ENCODE measurements at places on chromosomes 7 and 10. TPM values are rescaled to one million over a fixed set of nuclear protein-coding genes. Genes with fewer than 3 reads are reported as not detected.

DNA sequence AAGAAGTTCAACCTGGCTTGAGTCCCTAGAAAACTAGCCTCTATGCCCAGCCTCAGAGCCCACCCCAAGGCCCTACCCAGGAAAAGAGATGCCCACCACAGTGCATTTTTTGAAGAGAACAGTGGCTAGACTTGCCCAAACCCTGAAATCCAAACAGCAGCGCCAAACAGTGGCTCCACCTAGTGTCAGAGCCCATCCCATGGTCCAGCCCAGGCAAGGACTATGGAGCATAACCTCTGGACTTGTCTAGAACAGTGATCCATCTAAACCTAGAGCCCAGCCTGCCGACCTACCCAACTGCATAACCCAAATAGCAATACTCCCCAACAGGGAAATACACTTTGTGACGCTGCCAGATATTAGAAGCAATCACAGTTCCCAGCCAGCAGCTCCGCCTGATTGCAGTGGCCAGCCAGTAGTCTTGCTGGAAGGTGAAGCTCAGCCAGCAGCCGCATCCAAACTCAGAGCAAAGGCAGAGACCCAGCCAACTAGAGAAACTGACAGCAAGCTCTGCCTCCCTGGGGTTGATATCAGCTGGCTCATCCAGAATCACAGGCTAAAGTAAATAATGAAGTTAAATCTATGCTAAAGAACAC, 44.5 kb downstream of the HBP1 start:
- no peaks in the 10 kb centered on the region for H3K36me3 ChIP-seq
- no peaks in the 10 kb centered on the region for H3K4me1 ChIP-seq

- H3K4me1 ChIP-seq, result no peaks in the 10 kb centered on the region
- H3K27me3 ChIP-seq, result no peaks in the 10 kb centered on the region
- no peak overlapping the region for H3K27ac ChIP-seq
- no peak overlapping the region for H3K4me3 ChIP-seq
- DNase-seq, result no peak
- no peaks in the 10 kb centered on the region for H3K36me3 ChIP-seq
These were observed 27.0 kb downstream of the SP4 start for GRCh38 chr7:21454906-21455305.

DNA sequence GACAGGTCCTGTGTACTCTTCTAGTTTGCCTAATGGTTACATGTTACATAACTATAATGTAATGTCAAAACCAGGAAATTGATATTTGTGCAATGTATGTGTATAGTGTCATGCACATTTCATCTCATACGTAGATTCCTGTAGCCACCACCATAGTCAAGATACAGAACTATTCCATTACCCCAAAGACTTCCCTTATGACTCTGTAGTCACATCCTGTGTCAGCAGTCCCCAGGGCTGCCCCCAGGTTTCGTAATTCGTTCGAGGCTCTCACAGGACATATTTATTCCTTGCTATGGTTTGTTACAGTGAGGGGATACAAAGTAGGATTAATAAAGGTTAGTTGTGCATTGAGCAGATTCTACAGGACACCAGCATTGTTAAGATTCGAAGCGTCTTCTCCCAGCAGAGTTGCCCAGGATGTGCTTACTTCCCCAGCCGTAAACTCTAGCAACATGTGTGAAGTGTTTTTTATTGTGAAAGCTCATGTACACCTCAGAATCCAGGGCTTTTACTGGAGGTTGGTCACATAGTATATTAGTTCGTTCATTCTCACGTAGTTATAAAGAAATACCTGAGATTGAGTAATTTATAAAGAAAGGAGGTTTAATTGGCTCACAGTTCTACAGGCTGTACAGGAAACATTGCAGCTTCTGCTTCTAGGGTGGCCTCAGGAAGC, 18.6 kb downstream of the RABGEF1 start:
- H3K36me3 ChIP-seq, result no peaks in the 10 kb centered on the region
- DNase-seq, result no peak
- no peaks in the 10 kb centered on the region for H3K4me1 ChIP-seq
- no peaks in the 10 kb centered on the region for H3K27me3 ChIP-seq

- H3K4me3 ChIP-seq, result no peak overlapping the region
- H3K27ac ChIP-seq, result no peak overlapping the region
- DNase-seq, result no peak
- H3K27me3 ChIP-seq, result no peaks in the 10 kb centered on the region
These were observed 13.4 kb downstream of the LRRC27 start for GRCh38 chr10:132345345-132345744.

GRCh38 chr10:132544744-132545658, 7.4 kb downstream of the INPP5A start:
- H3K4me1 ChIP-seq, result peaks cover 10% of the 10 kb centered on the region
- H3K4me3 ChIP-seq, result no peak overlapping the region
- no peaks in the 10 kb centered on the region for H3K36me3 ChIP-seq
- H3K27ac ChIP-seq, result no peak overlapping the region
- peaks cover 2% of the 10 kb centered on the region for H3K27me3 ChIP-seq

DNA sequence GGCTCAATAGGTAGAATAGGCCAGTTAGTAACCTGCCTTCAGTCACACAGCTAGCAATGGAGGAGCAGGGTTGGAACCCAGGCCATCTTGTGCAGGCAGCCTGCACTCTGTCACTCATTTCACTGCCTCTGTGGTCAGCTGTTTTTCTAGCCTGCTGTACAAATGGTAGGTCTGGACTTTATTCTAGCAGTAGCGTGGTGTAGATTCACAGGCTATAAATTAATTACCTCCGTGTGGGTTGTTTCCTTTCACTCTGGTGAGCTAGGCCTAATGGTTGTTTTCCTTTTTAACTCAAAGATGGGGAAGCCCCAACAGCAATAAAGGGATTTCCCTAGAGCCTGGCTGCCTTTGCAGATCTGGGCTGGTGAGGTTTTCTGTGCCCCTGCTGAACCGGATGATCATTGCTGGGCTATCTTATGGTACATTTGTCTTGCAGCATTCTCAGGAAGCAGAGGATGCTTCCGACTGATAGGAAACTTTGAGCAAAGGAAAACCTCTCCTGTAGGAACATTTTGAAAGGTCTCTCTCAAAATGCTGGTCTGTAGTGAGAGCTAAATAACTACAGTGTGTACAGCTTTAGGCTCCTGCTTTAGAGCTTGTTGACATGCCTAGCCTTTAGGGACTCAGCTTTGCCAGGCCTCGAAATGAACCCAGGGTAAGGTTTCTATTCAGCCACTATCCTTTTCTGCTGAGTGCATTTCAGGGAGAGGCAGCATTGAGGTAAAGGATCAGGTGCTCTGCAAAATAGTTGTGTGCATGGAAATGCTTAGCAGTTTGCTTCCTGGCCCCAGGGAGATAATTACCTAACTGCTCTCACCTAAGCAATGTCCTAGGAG, 157.4 kb downstream of the ST7 start:
- no peaks in the 10 kb centered on the region for H3K4me1 ChIP-seq
- H3K27ac ChIP-seq, result no peak overlapping the region
- no peaks in the 10 kb centered on the region for H3K27me3 ChIP-seq
- no peak overlapping the region for H3K4me3 ChIP-seq
- DNase-seq, result no peak

DNA sequence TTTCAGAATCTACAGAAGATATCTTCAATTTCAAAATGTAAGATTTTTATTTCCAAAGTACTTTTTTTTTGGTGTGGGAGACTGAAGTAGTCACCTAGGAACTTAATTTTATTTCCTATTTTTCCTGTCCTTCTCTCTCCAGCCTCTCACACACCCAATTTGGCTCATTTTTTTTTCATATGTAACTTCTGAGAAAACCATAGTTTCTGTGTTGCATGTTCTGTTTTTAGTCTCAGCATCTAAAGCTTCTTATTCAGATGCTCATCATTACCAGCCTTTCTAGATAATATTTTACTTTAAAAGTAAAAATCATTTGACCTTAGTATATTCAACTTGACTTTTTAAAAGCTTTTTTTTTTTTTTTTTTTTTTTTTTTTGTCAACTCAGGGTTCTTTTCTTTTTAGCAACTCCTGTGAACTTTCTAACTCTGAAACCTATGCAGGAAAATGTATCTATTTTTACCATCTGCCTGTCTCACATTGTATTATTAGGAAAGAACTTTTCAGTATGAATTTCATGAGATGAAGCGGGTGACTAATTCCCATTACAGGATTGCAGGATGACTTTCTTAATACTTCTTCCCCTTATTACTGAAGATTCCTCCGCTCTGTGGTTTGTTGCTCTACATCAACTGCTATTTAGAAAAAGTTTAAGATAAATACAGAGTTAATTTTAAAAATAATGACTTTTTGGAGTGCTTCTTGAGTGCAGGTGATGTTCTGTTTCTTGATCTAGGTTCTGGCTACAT, 73.6 kb upstream of the LSM8 start:
- no peak for DNase-seq
- no peak overlapping the region for H3K27ac ChIP-seq
- no peaks in the 10 kb centered on the region for H3K27me3 ChIP-seq

DNA sequence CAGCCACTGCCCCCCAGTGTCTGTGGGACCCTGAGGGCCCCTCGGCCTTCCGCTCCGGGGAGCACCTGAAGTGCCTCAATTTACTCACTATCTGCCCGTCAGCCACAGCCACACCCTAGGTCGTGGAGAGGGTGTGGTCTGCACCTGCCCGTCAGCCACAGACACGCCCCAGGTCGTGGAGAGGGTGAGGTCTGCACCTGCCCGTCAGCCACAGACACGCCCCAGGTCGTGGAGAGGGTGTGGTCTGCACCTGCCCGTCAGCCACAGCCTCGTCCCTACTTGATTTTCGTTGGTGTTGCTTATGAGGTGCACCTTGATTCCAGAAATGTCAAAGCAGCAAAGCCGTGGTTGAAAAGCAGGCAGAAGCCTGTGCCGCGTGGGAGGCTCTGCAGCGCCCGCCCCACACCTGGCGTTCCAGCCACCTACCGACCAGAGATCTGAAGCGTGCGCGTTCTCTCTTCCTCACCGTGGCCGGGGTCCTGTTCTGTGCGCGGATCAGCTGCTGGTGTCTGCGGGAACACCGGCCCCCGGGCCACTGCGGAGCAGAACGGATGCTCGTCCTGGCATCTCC, 101.6 kb downstream of the DYNC2I1 start:
- H3K27ac ChIP-seq, result no peak overlapping the region
- H3K4me3 ChIP-seq, result no peak overlapping the region
- H3K27me3 ChIP-seq, result no peaks in the 10 kb centered on the region
- no peaks in the 10 kb centered on the region for H3K4me1 ChIP-seq

GRCh38 chr7:44196450-44196872, 4.3 kb upstream of the YKT6 start:
- no peaks in the 10 kb centered on the region for H3K27me3 ChIP-seq
- H3K36me3 ChIP-seq, result no peaks in the 10 kb centered on the region
- no peak overlapping the region for H3K4me3 ChIP-seq

DNA sequence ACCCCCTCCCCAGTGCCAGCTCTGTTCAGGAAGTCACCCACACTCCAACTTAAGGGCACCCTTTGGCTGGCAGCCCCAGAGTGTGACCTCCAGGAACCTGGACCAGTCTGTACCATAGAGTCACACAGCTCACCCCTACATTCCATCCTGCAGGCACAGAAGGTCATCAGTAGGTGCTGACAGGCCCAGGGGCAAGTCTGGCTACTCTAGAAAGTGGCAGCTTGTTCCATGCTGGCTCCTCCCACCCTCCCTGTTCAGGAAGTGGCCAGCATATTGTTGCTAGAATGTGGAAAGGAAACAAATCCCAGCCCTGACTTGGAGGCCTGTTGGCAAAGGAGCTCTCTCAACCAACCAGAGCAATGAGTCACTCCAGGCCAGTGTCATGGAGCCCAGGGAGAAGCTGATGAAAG, 3.2 kb upstream of the NCOA4 start:
- no peaks in the 10 kb centered on the region for H3K27me3 ChIP-seq
- no peak overlapping the region for H3K4me3 ChIP-seq

GRCh38 chr7:11570205-11570604, 261.8 kb downstream of the THSD7A start:
- H3K4me1 ChIP-seq, result no peaks in the 10 kb centered on the region
- H3K27ac ChIP-seq, result no peak overlapping the region
- no peaks in the 10 kb centered on the region for H3K27me3 ChIP-seq

GRCh38 chr10:122018951-122019413, 30.0 kb downstream of the TACC2 start:
- peak overlapping the region; percentile 39 for H3K4me3 ChIP-seq
- H3K4me1 ChIP-seq, result no peaks in the 10 kb centered on the region
- no peak for DNase-seq
- H3K27ac ChIP-seq, result peak overlapping the region; percentile 80
- no peaks in the 10 kb centered on the region for H3K27me3 ChIP-seq
- H3K36me3 ChIP-seq, result no peaks in the 10 kb centered on the region

Gene PCLO
- total RNA-seq, result 20.9 TPM

Gene FAM13C
- total RNA-seq, result 17.8 TPM

Gene TYSND1
- total RNA-seq, result 19.9 TPM

Gene SLC29A4
- total RNA-seq, result 1.3 TPM

Gene CALHM1
- not detected for total RNA-seq

Gene GPR15LG
- 1.3 TPM for total RNA-seq

Gene ITGB8
- total RNA-seq, result 1.6 TPM

Gene OR2A7
- total RNA-seq, result 59.0 TPM

Gene HOXA5
- total RNA-seq, result 22.6 TPM
